WTC11 (cell line): ENCODE measurements at places on chromosomes 2 and 18.

GRCh38 chr2:104766683-104767082 lies 87.2 kb upstream of the POU3F3 start:
- DNase-seq, result peak; percentile 31

- DNase-seq, result no peak
Measured at GRCh38 chr2:2771721-2772411, 440.8 kb upstream of the MYT1L start.

- DNase-seq, result no peak
Measured at GRCh38 chr2:73020306-73020656, 51.2 kb downstream of the SFXN5 start.

- DNase-seq, result no peak
Measured at GRCh38 chr2:203238292-203238703, 520 bp upstream of the CYP20A1 start.

DNA sequence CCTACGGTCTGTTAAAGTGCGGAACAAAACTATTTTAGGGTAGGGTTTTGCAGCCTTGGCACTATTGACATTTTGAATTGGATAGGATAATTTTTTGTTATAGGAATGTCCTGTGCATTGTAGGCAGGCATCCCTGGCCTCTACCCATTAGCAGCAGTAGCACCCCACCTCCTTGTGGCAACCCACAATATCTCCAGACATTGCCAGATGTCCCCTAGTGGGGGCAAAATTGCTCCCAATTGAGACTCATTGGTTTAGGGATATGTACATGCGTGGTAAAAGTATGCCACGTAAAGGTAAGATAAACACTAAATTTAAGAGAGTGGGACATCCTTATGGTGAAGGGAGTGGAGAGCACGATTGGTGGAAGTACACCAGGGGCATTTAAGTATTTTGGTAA lies 4.6 kb downstream of the MIB1 start:
- DNase-seq, result no peak

DNA sequence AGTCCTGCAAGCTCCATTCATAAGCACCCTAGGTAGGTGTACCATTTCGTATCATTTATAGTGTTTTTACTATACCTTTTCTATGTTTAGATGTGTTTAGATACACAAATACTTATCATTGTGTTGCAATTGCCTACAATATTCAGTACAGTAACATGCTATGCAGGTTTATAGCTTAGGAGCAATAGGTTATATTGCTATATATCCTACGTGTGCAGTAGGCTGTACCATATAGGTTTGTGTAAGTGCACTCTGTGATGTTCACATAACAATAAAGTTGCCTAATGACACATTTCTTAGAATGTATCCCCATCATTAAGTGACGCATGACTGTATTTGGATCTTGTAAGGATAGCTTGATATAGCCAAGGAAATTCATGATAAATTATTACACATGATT lies 88.6 kb upstream of the CDH20 start:
- DNase-seq, result no peak

GRCh38 chr2:64568836-64569235 lies 44.7 kb downstream of the AFTPH start:
- DNase-seq, result no peak

DNA sequence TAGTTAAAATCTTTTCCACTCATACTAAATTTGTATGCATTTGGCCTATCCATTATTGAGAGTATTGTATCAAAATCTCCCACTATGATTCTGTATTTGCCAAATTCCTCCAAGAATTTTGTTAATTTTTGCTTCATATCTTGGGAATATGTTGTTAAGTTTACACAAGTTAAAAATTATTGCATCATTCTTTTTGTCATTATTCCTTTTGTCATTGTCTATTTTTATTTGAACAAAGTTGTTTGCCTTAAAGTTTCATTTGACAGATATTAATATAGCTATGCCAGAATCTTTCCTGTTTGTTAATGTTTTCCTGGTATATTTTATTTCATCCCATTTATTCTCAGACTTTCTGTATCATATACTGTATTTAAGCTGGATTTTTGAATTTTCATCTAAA lies 41.3 kb downstream of the LOXHD1 start:
- no peak for DNase-seq

GRCh38 chr2:56231361-56231760 lies 47.6 kb downstream of the CCDC85A start:
- no peak for DNase-seq
